ENCODE measurements at places on chromosomes 5 and 9.

DNA sequence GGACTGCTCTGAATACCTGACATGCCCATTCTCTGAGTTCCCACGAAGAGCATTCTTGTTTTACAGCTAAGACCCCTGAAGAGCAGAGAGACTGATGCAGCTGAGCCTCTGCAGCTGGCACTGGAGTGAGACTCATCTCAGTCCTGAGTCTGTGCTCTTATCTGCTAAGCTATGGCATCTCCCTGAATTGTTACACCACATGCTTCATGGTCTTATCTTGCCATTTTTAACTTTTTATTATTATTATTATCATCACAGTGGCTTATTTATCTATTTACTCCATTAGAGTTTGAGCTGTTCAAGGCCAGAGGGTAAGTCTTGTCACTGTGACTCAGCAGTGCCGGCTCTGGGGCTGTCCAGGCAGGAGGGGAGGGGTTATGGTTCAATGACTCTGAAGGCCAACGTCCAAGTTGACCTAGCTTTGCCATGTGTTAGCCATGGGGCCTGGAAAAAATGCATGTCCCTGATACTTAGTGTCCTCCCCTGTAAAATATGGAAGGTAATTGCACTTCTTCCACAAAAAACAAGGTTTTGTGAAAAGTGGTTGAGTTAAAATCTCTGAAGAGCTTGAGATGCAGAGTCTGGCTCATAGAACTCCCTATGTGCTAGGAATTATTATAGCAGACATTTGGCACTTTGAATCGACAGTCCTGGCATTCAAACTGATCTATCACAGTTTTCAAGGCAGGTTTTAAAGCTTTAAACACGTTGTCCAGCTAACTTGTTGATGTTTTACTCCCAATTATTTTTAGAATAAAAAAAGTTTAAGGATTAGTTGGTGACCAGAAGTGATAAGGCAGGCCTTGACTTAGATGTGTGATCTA, 94.6 kb downstream of the ALDH1A1 start:
- DNase-seq, result no peak

DNA sequence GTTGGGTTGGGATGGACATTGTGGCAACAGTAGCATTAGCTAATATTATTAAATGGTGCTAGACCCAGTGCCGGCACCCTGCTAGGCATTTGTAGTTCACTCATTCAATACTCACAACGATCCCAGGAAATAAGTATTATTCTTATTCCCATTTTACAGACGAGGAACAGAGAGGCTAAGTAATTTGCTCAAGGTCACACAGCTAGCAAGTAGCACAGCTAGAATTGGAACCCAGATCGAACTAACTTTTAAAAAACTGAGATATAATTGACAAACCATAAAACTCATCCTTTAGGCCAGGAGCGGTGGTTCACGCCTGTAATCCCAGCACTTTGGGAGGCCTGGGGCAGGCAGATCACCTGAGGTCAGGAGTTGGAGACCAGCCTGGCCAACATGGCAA, 79.5 kb downstream of the SH3PXD2B start:
- DNase-seq, result no peak

- DNase-seq, result no peak
Observed at GRCh38 chr5:179516221-179516620, 34.1 kb upstream of the RUFY1 start.

GRCh38 chr5:150285114-150285513, 4.5 kb downstream of the CAMK2A start:
- DNase-seq, result no peak
